ENCODE measurements at places on chromosomes 5 and 9.

DNA sequence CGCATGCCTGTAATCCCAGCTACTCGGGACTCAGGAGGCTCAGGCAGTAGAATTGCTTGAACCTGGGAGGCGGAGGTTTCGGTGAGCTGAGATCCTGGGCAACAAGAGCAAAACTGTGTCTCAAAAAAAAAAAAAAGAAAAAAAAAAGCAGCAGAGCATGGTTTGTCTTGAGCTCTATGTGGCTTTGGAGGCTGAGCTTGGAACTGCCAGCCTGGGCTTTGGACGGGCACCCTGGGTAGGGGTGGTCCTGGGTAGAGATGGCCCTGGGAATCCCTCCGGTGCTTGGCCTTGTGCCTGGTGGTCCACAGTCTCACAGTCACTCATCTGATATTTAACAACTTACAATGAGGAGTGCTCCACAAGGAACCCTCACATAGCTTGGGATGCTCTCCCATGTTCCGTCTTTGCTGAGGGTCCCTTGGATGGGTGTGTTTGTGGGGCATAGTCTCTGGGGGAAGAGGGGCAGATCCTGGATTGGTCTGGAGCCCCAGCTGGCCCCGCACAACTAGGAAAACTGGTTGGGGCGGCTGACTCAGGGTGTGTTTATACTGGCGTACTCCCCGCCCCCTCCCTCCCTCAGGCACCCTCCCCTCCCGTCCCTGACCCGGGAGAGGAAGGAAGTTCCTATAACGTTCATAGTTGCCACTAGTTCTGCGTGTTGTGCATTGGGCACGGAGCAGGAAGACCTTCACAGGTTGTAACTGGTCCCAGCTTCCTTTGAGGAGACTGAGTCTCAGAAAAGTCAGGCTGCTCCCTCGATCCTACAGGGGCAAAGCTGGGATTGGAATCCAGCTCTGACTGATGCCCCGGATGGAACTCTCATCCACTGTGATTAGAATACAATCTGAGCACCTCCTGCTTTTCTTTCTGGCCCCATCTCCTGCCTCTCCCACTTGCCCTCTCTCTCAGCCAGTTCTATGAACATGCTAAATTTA, 11.2 kb downstream of the IER5L start:
- peak; percentile 71 for DNase-seq

DNA sequence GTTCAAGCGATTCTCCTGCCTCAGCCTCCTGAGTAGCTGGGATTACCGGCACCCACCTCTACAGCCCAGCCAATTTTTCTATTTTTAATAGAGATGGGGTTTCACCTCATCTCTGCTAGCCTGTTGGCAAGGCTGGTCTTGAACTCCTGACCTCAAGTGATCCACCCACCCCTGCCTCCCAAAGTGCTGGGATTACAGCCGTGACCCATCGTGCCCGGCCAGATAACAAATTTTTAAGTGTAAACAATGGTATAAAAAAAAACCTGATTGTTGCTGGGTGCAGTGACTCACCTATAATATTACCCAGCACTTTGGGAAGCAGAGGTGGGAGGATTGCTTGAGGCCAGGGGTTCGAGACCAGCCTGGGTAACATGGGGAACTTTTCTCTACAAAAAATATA, 28.0 kb upstream of the N4BP3 start:
- DNase-seq: no peak

DNA sequence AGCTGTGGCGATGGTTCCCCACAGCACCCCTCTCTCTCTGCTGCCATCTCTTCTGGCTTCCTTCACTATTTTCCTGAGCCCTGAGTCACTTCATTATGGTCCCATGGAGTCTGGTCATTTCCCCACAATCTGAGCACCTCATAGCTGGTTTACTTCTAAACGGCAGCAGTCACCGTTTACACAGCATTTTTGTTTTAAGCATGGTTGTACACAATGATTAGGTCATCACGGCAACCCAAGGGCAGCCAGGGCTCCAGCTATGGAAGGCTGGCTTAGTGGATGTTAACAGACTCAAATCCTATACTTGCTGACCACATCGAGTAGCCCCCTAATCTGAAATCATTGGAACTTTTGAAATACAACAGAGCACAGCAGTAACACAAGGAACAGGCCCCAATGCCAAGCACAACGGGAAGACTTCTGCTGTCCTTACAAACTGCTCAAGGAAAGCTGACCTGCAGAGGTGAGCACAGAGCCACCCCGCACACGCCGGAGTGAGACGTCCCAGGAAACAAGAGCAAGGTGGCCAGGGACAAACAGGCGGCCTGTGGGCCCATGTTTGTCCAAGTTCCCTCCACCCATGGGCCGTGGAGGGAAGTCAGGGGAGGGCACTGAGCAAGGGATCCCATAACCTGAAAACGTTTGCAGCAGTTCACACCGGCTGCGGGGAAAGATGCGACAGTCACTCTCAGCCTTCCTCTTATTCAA, 22.9 kb downstream of the CAMSAP1 start:
- DNase-seq: peak; percentile 30

GRCh38 chr5:134957920-134958608, 9.6 kb upstream of the CATSPER3 start:
- DNase-seq: no peak

GRCh38 chr9:131260751-131261452, 15.4 kb downstream of the FAM78A start:
- DNase-seq: no peak

- no peak for DNase-seq
These were observed 306.9 kb upstream of the SMARCA2 start for GRCh38 chr9:1708219-1708618.

GRCh38 chr5:94700592-94700991, 82.1 kb downstream of the SLF1 start:
- no peak for DNase-seq

DNA sequence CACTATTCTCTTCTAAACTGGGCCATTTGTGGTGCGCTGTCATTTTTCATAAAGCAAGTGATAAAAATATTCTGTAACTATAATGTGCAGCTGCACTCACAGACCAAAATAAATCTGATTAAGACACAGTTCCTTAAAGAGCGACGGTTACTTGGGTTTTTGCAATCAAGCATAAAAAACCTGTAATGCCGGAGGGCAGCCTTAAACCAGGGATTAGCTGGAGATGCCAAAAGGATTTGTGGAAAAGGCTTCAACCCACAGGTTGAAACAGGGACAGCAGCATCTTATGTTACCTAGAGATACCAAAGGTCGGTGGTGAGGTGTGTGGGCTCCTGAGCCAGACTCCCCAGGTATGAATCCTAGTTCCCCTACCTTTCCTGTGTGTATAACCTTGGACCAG, 49.3 kb downstream of the CTNND2 start:
- DNase-seq: no peak

GRCh38 chr9:108671794-108672193, 184.0 kb downstream of the ACTL7B start:
- DNase-seq: no peak

DNA sequence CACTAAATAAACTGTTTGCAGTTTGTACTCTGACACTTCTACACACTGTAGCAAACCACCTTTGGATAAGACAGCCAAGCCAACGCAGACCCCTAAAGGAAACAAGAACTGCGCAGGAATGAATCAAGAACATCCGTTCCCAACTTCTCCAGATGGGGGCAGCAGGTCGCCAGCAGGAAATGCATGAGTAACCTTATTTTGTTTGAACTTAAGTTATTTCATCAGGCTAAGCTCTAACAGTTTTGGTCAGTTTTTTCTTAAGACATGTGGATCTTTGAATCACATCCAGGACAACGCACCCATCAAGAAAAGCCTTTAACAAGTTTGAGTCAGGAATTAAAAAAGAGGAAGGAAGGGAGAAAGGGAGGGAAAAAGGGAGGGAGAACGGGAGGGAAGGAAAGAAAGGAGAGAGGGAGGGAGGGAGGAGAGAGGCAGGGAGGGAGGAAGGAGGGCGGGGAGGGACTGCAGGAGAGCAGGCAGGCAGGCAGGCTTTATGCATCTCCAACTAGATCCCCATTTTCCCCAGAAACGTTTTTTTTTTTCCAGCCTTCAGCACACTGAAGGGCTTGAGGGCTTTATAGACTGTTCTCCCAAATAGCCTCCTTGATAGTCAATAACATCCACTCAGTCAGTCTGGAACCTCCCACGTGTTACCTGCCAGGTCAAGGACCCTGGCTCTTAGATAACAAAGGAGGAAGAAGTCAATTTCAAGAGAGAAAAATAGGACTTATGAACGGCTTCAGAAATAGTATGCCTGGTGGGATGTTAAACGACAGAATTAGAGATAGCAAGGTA, 22.2 kb downstream of the BHMT start:
- peak; percentile 72 for DNase-seq

DNA sequence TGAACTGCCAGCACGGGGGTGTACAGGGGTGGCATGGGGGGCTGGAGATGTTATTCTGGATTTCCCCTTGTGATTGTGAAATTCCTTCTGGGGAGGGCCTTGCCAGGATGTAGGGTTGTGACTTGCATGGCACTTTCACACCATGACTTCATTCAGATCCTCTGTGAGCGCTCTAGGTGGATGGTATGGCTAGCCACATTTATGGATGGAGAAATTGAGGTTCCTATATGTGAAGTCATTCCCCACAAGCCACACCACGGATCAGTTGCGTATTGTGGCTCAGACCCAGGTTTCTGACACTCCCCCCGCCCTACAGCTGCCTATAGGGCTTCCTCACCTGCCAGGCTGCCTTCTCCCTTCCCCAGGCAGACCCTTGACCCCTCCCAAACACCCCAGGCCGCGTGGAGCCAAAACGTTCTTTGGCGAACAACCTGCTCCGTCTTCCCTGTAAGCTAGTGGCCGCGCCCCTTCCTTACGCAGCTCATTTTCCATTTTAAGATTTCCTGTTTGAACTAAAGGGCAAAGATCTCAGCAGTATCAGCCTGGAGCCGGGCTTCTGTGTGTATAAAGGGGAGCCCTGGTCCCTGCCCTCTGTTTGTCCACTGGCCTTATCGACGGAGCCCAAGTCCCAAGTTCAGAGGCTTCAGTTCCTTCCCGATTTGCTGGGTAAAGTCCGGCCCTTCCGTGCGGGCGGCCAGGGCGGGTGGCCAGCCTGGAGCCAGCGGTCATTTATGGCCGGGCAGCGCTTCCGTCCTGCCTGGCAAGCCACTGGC, 97.8 kb upstream of the KLF4 start:
- peak; percentile 49 for DNase-seq

DNA sequence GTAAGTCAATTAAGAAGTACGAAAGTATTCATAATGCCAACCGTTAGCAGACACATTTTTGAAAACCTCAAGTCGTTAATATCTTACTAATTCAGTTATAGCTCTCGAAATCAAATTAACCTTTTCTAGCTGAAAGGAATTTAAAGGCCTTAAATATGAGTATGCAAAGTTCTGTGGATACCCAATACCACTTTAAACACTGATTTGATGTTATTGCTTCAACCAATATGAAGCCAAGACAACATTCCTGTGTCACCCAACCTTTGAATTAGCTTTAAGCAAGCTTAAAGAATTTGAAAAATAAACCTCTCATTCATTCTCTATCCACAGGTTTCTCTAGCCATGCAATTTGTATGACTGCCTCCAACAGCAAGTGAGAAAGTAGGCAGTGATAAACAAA, 204.5 kb downstream of the MCTP1 start:
- DNase-seq: no peak

GRCh38 chr5:142853682-142854081, 83.5 kb downstream of the ARHGAP26 start:
- DNase-seq: no peak

DNA sequence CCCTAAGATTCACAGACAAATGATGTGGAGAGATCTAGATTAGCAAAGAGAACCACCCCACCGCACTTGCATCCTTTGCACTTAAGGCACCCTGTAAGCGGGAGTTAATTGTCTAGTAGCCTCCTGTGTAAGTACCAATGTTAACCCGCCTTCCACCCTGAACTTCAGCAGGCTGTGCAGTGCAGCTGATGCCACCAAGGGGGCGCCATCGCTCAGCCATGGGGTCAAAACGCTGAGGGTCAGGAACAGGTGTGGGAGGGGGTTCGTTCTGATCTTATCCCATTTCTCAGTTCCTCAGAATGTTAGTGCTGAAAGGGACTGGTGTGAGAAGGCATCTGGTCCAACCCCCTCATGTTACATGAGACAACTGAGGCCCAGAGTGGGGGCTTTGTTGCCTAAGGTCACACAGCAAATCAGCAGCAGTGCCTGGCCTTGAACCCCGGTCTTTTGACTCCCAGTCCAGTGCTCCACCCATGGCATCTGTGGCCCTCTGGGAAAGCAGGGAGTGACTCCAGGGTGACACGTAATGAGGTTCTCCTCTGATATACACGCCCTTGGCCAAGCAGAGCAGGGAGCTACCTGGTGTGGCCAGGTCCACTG, 57.3 kb downstream of the CYFIP2 start:
- no peak for DNase-seq

DNA sequence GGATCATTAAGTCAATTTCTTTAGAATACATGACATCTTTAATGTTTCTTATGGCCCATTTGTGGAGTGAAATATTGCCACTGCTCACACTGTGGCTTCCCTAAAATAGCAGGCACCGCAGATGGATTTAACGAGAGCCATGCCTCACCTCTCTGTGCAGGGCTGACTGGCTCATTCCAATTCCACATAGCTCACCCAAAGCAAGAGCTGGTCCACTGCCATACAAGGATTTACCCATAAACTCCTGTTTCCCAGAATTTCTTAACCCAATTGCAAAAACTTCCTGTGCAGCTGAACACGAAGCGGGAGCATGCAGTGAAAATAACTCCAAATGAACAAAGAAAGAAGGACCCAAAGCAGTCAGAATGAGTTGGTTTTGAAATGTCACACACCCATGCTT, 159.5 kb downstream of the BAAT start:
- DNase-seq: no peak

- no peak for DNase-seq
These were observed 584.6 kb upstream of the CDH18 start for GRCh38 chr5:20572614-20573013.

- no peak for DNase-seq
These were observed 43.4 kb downstream of the PPP1R2B start for GRCh38 chr5:156893517-156893916.

- no peak for DNase-seq
These were observed 120.7 kb upstream of the SPATA31C2 start for GRCh38 chr9:88259001-88259400.

DNA sequence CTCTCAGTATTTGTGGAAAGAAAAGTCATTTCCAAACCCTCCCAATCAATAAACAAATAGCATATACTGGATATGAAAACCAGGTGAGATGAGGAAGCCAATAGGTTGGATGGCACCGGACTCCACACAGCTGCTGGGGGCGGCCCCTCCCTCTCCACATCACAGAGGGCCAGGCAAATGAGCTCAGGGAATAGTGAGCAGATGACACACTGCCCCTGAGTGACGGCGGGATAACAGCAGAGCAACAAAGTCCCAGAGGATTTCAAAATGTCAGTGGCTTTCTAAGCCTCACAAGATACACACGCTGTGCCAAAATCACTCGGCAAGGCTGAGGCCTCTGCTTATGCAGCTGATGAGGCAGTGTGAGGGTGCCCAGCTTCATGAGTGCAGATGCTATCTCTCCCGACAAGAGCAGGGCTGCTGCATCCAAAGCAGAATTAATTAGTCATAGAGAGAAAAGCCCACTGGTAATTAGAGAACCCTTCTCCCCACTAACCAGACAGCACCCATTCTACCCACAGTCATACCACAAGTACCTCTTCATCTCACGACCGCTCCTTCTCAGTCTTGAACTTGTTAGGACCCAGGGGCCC, 235.0 kb upstream of the NFIL3 start:
- no peak for DNase-seq

GRCh38 chr9:93194221-93194625, 10.3 kb downstream of the WNK2 start:
- no peak for DNase-seq
